ENCODE measurements at places on chromosomes 11 and 22.

DNA sequence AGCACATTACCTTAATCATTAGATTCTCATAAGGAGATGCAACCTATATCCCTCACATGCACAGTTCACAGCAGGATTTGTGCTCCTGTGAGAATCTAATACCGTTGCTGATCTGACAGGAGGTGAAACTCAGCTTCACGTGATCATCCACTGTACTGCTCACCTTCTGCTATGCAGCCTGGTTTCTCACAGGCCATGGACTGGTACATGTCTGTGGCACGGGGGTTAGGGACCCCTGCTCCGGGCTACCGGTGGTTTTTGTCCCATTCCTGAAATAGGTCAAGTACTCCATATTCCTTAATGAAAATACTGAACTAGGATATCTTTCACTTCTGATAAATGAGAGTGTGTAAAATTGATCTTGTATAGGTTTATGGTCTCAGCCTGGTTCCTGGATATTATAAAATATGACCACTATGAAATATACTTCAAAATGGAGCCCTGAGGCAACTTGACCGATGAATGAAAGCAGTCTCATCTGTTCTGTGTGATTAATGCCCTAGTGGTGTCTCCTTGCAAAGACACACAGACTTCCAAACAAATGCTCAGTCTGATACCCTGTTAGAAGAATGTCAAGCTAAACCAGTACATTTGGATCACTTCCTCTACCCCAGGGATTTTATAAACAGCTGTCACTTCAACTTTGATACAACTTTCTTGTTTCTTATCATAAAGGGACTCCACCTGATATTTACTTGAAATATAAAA, 492.9 kb upstream of the ANO3 start:
- DNase-seq = no peak

GRCh38 chr22:45580726-45581381, 78.2 kb downstream of the FBLN1 start:
- DNase-seq = no peak

- DNase-seq = no peak
Measured at GRCh38 chr11:43681401-43681942, 934 bp downstream of the HSD17B12 start.

GRCh38 chr22:36383110-36383581, 4.6 kb downstream of the MYH9 start:
- no peak for DNase-seq

- DNase-seq = no peak
Measured at GRCh38 chr11:8545698-8546366, 48.2 kb downstream of the STK33 start.

DNA sequence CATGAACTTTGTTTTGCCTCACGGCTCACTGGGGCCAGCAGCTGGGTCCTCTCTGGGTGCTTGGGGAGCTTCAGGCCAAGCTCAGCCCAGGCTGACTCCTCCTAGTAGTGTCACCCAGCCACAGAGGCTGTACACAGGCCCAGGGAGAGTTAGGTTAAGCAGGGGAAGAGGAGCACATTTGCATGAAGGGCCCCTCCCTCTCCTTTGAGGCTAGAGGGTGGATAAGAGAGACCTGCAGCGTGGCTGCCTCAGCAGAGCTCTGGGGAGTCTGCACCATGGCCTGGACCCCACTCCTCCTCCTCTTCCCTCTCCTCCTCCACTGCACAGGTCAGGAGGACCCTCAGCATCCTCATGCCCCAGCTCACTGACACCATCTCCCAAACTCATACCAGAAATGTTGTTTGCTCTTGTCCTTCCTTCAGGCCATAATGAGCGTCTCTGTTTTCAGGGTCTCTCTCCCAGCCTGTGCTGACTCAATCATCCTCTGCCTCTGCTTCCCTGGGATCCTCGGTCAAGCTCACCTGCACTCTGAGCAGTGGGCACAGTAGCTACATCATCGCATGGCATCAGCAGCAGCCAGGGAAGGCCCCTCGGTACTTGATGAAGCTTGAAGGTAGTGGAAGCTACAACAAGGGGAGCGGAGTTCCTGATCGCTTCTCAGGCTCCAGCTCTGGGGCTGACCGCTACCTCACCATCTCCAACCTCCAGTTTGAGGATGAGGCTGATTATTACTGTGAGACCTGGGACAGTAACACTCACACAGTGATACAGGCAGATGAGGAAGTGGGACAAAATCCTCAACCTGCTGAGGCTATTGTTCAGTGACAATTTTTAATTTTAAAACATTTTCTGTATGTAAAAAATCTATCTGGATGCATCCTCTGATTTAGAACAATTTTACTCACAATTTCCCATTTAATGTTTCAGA, 82.4 kb upstream of the VPREB1 start:
- no peak for DNase-seq

- DNase-seq = no peak
Measured at GRCh38 chr11:44748606-44749005, 21.8 kb downstream of the TSPAN18 start.

DNA sequence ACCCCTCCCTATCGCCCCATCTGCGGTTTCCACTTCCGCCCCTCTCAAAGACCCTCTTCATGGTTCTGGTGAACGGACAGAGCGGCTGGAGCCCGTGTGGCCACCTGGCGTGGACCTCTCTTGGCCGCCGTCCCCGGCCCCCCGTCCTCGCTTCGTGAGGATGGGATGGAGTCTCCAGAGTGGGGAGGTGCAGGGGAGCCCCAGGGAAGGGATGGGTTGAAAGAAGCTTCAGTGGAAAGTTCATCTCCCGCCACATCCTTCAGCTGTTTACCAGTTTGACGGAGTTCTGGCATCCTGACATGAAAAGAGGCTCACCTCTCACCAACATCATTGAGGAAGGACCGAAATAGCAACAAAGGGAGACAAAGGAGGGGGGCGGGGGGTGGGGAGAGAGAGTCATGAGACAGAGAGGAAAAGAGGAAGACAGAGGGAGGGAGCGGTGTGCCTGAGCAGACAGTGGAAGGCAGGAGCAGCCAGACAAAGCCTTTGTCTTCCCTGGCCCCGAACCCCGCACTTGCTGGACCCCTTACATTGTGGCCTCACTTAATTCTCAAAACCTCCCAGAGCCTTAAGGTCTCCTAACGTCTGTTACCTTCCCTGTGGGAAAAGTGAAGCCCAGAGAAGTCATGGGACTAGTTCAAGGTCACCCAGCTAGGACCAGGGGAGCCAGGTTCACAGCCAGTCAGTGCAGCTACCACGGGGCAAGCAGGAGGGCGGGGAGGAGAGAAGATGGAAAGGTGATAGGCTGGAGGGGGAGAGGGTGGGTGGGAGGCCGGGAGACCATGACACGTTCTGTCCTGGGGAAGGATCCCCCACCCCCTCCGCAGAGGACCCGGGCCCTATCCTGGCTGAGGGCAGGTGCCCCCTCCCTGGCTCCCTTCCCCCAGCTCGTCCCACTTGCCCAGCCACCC, 54.9 kb downstream of the CD6 start:
- DNase-seq = no peak

DNA sequence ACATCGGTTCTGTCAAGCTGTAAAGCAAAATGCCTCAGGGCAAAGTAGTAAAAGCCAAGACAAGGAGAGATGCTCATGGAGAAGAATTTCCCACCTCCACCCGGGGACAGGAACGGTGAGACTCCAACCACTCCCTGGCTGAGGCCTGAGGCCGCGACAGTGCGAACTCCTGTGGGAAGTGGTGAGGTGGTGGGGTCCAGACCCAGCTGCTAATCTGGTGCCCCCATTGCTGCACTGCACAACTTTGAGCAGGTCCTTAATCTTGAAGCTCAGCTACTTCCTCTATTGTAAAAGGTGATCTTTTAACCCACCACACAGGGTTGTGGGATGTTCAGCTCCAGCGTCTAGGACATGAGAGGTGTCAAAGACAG, 83.9 kb downstream of the ZC3H12C start:
- no peak for DNase-seq

- DNase-seq = no peak
Measured at GRCh38 chr11:18594999-18595749, 4.4 kb upstream of the MISFA start.

DNA sequence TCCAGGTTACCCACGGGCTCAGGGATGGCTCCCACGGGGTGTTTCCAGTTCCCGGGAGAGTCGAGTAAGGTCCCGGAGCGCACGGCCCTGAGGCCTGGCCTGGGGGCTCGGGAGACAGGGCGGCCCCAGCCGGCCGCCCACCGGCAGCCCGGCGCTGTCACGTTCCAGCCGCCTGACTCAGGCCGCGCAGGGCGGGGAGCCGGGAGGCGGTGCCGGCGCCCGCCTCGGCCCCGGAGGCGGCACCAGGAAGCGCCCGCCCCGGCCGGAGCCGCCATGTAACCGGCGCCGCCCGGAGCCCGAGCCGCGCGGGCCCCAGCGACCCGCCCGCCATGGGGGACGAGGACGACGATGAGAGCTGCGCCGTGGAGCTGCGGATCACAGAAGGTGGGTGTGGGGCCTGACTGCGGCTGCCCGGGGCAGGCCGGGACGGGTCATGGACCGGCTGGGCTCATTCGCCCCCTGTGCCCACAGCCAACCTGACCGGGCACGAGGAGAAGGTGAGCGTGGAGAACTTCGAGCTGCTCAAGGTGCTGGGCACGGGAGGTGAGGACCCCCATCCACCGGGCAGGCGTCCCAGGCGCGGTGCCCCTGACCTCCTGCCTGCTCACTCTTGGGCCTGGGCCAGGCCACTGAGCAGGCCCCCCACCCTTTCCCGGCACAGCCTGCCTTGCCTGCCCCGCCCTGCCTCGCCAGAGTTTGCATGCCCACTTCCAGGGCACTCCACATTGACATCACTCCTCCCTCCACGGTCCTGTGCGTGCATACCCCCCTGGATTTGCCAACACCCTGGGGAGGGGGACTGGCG, at the start of gene RPS6KA4:
Gene RPS6KA4, plus strand, starts transcription at position 256 of the 805 bp plus-strand sequence. Its CDS starts 74 bp downstream, at position 330.
- peak; percentile 67 for DNase-seq

- DNase-seq = no peak
Measured at GRCh38 chr22:23123804-23124254, 18.0 kb downstream of the RSPH14 start.
